SIG-M5 (cell line): ENCODE measurements at places on chromosomes 6 and 20.

DNA sequence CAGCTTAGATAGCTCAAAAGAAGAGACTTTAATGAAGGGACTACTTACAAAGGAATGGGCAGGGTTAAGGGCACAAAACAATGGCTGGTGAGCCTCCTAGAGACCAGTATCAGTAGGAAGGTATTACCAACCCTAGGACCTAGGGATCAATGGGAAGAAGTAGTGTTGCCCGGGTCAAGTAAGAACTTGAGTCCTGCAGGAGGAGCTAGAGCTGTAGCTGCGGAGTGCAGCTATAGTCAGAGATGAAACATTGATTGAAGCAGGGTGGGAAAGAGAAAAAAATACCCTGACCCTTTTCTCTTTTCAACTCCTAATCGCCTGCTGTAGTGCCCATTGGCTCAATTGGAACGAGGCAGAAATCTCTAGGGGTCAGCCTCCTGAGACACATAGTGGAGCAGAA lies 144.0 kb downstream of the FLRT3 start:
- DNase-seq = no peak

DNA sequence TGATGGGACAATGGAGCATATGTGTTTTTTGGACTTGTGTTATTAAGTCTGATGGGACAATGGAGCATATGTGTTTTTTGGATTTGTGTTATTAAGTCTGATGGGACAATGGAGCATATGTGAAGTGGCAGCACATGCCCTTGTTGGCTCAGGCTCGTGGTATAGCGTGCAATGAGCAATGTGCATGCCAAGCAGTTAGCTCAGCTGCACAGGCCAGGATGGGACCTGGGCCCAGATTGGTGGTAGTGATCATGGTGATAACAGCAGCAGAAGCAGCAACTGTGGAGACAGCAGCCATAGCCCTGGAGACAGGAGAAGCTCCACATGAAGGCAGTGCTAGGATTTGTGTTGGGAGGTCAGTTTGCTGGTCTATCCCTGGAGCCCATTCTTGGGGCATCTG lies 61.1 kb downstream of the IL20RA start:
- DNase-seq = no peak

- DNase-seq = peak; percentile 67
These were observed 19.9 kb downstream of the SLC13A3 start for GRCh38 chr20:46631212-46631869.

- DNase-seq = no peak
These were observed 276.6 kb downstream of the CLIC5 start for GRCh38 chr6:45739058-45739457.

- no peak for DNase-seq
These were observed 318.9 kb downstream of the CLIC5 start for GRCh38 chr6:45696738-45697137.

DNA sequence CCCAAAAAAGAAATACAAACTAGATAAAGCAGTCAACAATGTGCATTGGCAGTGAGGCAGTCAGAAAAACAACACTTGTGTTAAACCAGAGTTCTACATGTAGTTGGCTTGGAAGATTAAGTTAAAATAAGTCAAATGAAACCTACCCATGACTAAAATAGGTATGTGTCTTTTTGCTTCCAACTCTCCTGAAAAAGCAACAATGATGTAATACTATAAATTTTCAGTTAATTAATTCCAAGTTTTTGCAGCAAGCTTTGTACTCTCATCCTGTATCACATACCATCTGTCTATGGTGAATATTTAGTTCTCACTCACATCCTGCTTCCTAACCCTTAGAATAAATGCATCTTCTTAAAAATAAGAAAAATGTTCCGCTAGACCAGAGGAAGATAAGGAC lies 261.5 kb downstream of the KIF16B start:
- no peak for DNase-seq

GRCh38 chr6:148530976-148531375 lies 188.3 kb downstream of the SASH1 start:
- DNase-seq = no peak

GRCh38 chr20:56868746-56869145 lies 239.6 kb downstream of the TFAP2C start:
- DNase-seq = no peak

DNA sequence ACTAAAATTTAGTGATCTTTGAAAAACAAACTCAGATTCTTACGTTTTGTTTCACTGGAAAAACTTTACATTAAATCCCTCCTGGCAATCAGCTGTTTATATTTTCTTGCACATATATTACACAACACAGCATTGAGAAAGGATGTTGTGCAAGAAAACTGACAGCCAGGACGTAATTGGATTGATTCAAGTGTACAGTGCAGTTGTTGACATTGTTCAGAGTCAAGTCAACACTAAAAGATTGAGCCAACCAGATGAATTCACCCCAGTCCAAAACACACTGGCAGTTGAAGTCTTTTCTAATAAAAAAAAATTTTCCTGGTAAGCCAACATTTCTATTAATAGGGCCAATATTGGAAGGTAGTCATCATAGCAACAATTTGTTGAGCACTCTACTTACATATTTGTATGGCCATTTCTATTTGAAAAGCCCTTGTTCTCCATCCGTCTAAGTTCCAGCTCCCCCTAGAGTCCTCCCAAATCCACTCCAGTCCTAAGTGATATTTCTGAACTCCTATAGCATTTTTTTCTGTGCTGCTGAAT lies 20.9 kb upstream of the VNN1 start:
- DNase-seq = no peak

DNA sequence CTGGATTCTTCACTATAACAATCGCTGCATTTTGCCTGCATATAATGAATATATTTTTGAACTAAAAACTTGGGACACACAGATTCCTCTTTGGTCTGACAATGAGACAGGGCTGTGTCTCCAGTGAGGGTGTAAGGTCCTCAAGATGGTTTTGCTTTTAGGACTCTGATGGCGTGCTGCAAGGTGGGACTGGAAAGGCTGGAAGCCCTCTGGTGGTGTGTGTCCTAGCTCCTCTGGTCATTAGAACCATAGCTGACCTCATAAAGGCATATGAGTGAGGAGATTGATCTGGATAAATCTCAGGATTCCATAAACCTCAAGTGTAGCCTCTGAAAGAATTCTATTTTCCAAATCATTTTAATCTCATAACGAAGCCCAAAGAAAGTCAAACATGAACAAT lies 108.4 kb upstream of the ASF1A start:
- DNase-seq = no peak

DNA sequence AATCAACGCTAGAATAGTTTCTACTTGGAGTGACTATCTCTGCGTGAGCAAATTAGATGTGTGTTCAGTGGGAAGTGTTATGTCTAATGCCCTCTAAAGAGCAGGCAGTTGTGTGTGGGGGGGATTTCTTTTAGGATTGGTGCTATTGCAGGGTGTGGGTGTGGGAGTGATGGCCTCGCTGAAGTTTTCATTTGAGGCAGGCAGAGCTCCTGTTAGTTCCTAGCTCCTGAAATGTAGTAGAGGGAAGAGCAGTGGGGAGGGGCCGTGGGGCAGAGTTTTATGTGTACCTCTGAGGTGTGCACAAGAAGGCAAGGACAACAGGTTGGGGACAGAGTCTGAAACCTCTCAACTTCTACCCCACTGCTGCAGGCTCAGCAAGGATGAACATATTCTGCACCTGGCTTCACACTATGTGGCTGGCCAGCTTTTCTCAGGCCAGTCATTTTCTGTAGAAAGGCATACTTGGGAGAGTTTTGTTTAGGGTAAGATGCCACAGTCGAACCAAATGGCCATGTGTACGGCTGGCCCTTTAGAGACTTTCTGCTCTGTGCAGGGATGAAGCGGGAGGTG lies 229.2 kb upstream of the SUPT3H start:
- DNase-seq = no peak

- no peak for DNase-seq
These were observed 42.3 kb downstream of the NINL start for GRCh38 chr20:25543068-25543467.

- DNase-seq = no peak
These were observed 70.7 kb downstream of the GFRAL start for GRCh38 chr6:55397986-55398385.

- DNase-seq = no peak
These were observed 4.4 kb downstream of the FOXF2 start for GRCh38 chr6:1393641-1394283.

GRCh38 chr6:32105433-32105832 lies 3.7 kb downstream of the TNXB start:
- DNase-seq = no peak

DNA sequence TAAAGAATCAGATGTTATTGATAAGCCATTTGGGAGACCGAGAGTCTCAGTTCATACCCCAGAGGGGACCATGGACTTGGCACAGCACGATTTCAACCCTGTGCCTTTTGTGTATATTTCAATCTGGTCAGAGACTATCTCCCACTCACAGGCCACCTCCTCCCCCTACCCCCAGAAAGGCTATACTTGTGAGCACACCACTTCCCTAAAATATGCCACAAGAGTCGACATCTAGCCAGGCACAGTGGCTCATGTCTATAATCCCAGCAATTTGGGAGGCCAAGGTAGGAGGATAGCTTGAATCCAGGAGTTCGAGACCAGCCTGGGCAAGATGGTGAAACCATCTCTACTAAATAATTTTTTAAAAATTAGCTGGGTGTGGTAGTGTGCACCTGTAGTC lies 13.6 kb upstream of the TCF15 start:
- DNase-seq = no peak

DNA sequence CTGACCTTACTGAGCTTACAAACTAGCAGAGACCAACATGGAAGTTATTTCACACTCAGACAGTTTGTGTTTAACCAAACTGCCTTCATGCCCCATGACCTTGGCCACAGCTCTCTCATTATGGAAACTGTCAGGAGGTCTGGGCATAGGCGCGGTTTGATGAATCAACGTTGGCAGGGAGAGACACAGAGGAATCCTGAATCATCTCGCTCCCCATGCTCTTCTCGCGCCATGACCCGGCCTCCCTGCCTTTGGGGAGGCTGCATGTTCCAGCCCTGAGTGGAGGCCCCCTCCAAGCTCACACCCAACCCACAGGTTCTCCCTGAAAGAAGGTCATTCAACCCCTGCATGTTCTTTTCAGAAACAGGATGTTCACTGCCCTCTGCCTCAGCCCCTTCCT lies 15.9 kb upstream of the GDAP1L1 start:
- no peak for DNase-seq

- DNase-seq = no peak
These were observed 88.1 kb downstream of the GMPR start for GRCh38 chr6:16326531-16326930.

DNA sequence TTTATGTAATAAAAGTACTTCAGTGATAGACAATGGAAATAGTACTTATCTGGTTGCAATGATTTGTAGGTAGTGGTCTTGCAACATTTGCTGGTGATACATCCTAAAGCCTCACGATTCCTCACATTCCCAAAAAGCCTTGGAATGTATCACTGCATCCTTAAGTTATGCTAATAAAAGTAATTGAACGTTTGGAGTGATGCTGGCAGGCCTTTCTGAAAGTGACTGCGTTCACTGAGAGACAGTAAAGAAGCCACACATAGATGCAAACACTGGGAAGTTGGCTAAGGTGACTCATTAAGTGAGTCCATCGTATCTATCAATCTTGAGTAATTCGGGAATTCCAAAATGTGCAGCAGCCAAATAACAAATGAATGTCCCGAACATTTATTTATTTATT lies 444.1 kb upstream of the SOX4 start:
- DNase-seq = no peak

GRCh38 chr6:20349225-20349624 lies 52.5 kb upstream of the E2F3 start:
- no peak for DNase-seq

- DNase-seq = no peak
These were observed 19.9 kb downstream of the TREML4 start for GRCh38 chr6:41247882-41248705.

- peak; percentile 64 for DNase-seq
These were observed 4.4 kb upstream of the IFNGR1 start for GRCh38 chr6:137223370-137224131.

- no peak for DNase-seq
These were observed 90.4 kb downstream of the FARS2 start for GRCh38 chr6:5351552-5352210.

DNA sequence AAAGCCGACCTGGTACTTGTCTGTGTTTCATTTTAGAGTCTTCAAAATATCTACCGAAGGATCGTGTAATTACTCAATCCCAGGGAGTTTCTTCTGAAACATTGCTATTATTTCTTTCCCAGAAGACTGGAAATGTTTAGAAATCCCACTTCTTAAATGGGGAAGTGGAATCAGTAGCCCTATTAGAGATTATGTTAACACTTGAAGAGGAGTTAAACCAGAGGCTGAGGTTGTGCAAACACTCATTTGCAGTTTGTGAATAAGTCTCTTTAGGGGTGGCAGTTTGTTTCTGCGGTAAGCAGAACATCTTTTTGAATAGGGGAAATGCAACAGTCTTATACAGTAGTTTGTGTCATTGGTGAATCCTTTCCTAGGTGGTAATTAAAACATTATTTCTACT lies 21.3 kb downstream of the DSP start:
- DNase-seq = no peak

DNA sequence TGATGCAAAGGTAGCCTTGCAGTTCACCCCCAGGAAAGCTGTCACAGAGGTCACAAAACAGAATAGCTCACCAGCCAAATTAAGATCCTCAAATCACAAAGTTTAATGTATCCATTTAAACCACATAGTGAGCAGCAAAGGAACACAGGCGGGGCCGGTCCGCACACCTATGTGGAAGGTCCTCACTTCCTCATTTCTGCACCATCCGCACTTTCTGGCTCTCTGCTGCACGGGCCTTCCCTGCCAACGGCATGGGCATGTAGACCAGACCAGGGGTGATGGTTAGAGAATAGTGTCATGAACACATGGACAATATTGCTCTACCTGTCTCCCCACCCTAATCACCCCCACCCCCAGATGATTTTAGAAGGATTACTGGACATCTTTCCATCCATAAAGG lies 12.1 kb upstream of the TBXT start:
- no peak for DNase-seq

GRCh38 chr6:27838945-27839625 lies 73.1 kb downstream of the OR2B2 start:
- DNase-seq = no peak

GRCh38 chr6:100185615-100186014 lies 191.6 kb upstream of the MCHR2 start:
- no peak for DNase-seq

DNA sequence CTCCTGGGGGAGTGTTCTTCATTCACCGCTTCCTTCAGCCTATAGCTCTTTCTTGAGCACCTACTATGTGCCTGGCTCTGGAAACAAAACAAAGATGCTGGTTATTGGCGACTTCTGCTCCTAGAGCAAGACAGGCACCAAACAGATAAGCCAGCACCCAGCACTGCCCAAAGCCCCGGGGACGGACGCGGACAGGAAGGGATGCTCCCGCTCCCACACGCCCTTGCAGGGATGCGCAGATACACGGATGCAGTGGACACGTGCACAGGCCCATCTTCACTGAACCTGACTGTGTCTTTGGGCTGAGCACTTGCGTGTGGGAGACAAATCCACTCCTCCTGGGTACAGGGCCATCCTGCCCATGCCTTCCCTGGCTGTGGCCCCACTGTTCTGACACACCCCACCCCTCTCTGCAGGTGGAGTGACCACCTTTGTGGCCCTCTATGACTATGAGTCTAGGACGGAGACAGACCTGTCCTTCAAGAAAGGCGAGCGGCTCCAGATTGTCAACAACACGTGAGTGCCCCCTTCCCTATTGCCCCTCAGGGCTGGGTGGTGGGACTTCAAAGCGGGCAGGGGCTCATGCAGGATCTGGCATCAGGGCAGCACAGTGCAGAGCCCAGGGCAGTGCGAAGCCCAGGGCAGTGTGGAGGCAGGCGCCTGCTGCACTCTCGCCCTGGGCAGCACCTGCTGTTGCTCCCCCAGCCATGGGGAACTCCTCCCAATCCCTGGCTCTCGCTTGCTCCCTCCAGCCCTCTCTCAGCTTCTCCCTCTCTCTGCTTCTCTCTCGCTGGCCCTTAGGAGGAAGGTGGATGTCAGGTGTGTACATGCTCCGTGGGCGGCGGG lies 39.9 kb downstream of the SRC start:
- DNase-seq = no peak
